Upper lobe of right lung (tissue), 1 donor: ENCODE measurements at places on chromosomes 5 and 9. TPM values are rescaled to one million over a fixed set of nuclear protein-coding genes. Genes with fewer than 3 reads are reported as not detected.

DNA sequence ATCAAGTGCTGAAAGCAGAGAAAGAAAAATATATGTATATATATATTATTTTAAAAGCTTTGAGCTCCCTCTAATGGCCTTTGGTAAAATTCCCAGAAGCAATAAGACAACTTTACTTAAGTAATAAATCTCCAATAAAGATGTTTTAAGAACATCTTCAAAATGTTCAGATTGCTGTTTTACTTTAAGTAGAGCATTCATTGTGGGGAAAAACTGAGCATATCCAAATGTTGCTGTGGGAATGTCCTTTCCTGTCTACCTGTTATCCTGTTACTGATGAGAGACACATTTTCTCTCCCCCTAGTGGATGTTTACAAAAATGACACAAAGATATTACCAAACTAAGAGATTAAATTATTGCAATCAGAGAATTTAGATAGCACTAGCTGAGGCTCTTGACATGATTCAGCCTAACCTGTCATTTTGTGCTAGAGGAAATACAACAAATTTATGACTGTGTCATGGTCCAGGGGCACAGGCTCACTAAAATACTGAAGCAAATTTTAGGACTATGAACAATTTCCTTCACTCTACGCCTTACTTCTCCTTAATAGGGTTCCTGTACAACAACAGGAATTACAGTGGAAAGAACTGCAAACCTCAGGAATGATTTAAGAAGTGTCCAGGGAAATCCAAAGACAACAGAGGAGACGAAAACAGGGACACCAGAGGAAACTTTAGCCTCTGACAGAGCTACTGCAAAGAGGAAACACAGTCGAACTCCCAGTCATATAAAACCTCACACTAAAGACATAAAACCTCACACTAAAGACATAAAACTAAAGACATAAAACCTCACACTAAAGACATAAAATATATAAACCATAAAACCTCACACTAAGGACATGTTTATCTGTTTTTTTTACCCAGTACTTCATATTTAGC, 24.3 kb upstream of the PRRC1 start:
- H3K27me3 ChIP-seq = no peaks in the 10 kb centered on the region
- H3K4me1 ChIP-seq = no peaks in the 10 kb centered on the region
- no peak for DNase-seq
- H3K27ac ChIP-seq = no peak overlapping the region
- no peaks in the 10 kb centered on the region for H3K36me3 ChIP-seq

DNA sequence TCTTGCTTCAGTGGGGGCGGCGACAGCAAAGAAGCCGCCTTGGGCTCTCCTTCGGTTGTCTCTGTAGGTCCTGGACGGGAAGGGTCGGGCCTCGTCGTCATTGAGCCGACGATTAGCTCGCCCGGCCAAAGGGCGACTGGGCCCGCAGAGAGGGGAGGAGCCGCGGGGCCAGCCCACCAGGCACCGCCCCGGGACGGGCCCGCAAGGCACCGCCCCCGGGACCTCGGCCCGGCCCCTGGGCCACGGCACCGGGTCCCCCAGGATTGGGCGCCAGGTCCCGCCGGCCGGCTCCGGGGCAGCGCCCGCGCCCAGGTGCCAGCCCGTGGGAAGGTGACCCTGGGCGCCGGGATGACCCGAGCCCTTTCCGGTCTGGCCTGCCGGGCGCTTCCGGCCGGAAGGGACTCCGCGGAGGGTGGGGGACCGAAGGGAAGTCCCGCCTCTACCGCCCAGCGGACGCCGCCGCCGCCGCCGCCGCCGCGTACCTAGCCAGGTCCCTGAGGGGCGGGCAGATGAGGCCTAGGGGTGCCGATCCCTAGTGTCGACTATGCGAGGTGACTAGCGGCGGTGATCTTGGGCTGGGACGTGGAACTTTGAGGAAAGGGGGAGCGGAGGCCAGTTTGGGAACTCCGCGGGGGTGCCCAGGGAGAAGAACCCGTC, at the start of the genes GBA2 and RGP1:
Gene GBA2, minus strand, starts transcription at position 371 of the 657 bp plus-strand sequence. CDS start 524 bp downstream, outside the sequence.
Gene RGP1, plus strand, starts transcription at position 430 of the 657 bp plus-strand sequence. CDS start 469 bp downstream, outside the sequence.
- DNase-seq = peak; percentile 94
- H3K27me3 ChIP-seq = no peaks in the 10 kb centered on the region
- peak within 1 kb of the TSS; percentile 91 for H3K27ac ChIP-seq
- peaks cover 50% of the 10 kb centered on the region for H3K36me3 ChIP-seq
- H3K4me3 ChIP-seq = peak within 1 kb of the TSS; percentile 98

DNA sequence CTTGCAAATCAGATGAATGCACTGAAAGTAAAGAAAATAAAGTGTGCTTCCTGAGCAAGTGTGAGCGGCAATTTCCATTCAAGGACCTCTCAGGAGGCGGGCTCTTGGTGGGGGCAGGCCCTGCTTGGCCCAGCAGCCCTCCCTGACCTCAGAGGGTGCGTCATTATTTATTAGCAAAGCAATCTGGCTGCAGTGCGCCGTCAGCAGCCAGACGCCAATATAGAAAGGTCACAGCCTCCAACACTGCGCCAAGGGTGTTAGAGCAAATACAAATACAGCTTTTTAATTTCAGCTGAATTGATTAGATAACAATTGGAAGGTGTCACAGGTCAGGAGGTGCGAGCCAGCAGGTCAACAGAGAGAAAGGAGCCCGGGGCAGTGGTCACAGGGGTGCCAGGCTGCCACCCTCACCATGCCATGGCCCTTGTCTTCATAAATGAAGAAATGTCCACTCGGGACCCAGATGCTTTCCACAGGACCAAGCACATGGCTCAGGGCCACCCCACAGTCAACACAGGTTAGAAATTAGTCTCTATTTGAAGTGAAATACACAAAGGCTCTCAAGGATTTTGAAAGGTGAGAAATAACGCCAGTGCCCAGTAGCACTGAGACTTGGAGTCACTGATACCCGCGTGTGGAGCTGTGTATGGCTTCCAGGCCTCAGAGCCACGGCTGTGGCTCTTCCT, 309.8 kb downstream of the IRX2 start:
- H3K36me3 ChIP-seq = no peaks in the 10 kb centered on the region
- H3K27me3 ChIP-seq = no peaks in the 10 kb centered on the region

Gene NSG2
- total RNA-seq = not detected

Gene PCDHGB3
- total RNA-seq = 2.6 TPM
